ENCODE measurements at places on chromosomes 7 and 10.

- no peak for DNase-seq
Measured at GRCh38 chr7:29237489-29237888, 42.9 kb downstream of the CHN2 start.

GRCh38 chr10:29835055-29835454 lies 200.3 kb upstream of the SVIL start:
- peak; percentile 44 for DNase-seq

- peak; percentile 93 for DNase-seq
Measured at GRCh38 chr10:123930340-123931001, 38.9 kb upstream of the CPXM2 start.

- DNase-seq, result no peak
Measured at GRCh38 chr7:120876922-120877321, 19.0 kb upstream of the TSPAN12 start.

DNA sequence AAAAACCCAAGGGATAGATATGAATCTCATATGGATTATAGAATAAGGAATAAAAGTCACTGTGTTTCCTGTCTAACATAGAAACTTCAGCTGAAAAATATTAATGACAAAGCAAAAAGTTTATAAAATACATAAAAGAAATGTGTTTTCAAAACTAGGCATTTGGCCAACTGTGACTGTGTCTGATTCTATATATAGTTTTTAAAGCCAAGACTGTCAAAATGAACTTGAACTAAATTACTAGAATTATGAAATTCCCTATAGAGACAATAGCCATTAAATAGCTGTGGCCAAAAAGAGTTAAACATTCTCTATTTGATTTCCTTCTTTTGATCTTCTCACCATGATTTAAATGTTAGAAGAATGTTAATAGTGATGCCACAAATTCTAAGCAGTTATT lies 311.2 kb upstream of the SEMA3D start:
- DNase-seq, result no peak

- DNase-seq, result no peak
Measured at GRCh38 chr7:5417106-5418071, 6.2 kb downstream of the TNRC18 start.

GRCh38 chr7:80241671-80242070 lies 107.0 kb downstream of the GNAI1 start:
- no peak for DNase-seq

DNA sequence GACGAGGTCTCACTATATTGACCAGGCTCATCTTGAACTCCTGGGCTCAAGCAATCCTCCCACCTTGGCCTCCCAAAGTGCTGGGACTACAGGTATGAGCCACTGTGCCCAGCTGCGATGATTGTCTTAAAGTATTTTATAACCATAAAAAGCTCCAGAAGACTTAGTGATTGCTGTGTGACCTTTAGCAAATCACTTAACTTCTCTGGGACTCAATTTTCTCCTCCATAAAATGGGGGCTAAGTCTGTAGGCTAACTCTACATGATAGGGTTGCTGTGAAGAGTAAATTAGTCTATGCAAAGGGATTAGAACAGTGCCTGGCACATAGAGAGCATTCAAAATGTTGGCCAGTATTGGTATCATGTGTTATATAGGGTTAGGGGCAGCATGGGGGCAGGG lies 42.8 kb downstream of the PPIF start:
- no peak for DNase-seq

- peak; percentile 34 for DNase-seq
Measured at GRCh38 chr7:68980011-68980410, 618.3 kb upstream of the AUTS2 start.

DNA sequence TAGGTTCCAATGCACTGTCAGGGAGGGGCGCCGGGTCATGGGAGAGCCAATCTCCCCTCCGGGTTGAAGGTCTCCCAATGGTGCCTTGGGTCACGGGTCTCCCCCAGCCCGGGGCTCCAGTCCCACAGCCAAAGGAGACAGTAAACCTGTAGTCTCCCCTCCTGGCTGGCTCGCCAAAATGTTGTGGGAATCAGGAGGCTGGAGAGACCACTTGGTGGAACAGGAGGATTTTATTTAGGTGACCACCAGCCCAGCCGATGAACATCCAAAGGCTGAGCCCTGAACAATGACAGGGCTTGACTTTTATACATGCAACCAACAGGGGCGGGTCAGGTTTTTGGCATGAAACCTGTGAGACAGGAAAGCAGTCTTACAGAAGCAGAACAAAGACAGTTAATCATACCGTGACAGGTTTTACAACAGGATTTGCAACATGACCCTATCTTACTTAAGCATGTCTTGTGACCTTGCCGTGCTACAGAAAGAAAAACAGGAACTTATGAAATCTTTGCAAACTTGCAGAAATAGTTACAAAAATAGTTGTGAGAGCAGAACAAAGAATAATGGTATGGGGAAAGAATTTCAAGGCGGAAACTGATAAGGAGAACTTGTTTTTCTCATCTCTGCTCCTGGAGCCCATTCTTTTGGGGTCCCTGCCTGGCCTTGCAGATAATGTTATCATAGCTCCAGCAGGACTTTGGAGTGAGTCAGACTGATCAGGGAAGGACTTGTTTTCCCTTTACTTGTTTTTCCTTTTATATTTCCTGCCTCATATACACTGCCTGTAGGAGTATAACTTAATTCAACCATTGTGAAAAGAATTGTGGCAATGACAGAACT lies 7.1 kb downstream of the ERV3-1 start:
- no peak for DNase-seq

DNA sequence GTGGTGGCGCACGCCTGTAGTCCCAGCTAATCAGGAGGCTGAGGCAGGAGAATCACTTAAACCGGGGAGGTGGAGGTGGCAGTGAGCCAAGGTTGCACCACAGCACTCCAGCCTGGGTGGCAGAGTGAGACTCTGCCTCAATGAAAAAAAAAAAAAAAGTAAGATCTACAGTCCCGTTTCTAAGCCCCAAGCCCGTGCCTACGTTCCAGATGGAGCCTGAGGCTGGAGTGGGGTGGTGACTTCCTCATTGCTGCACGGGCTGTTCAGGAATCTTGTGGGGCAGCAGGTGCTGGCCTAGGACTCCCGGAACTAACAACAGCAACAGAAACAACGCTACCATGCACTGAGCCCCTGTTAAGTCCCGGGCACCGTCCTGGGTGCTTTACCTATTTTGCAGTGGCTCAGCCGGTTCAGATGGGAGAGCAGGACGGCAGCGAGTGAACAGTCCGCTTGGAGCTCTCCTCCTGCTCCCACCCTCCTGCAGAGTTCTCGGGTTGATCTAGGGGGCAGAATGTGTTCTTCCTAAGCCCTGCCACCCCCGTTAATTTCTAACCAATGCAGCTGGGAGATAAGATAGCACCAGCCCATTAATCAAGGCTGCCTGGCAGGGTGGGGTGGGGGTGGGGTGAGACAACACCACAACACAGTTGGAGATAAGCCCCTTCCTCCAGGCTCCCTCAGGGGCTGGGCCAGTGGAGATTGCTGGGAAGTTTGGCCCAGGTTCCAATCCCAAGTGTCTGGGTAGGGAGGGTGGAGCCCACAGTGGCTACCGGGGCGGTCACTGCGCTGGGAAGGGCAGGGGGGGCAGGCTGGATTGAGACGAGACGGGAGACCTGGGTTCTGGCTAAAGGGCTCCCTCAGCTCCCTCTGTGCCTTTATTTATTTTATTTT lies 17.0 kb upstream of the SFRP5 start:
- no peak for DNase-seq

- DNase-seq, result no peak
Measured at GRCh38 chr7:8177109-8177933, 84.6 kb downstream of the ICA1 start.

- DNase-seq, result no peak
Measured at GRCh38 chr7:112635742-112636141, 154.5 kb downstream of the TMEM168 start.

DNA sequence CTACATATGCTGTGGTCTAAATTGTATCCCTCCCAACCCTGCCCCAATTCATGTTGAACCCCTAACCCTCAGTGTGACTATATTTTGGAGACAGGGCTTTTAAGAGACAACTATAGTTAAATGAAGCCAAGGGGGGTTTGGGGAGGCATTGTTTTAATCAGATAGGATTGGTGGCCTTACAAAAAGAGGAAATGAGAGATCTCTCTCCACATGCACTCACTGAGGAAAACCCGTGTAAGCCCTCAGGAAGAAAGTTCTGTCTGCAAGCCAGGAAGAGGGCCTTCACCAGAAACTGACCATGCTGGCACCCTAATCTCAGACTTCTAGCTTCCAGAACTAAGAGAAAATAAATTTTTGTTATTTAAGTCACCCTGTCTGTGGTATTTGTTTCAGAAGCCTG lies 276.7 kb downstream of the KIF20B start:
- no peak for DNase-seq

DNA sequence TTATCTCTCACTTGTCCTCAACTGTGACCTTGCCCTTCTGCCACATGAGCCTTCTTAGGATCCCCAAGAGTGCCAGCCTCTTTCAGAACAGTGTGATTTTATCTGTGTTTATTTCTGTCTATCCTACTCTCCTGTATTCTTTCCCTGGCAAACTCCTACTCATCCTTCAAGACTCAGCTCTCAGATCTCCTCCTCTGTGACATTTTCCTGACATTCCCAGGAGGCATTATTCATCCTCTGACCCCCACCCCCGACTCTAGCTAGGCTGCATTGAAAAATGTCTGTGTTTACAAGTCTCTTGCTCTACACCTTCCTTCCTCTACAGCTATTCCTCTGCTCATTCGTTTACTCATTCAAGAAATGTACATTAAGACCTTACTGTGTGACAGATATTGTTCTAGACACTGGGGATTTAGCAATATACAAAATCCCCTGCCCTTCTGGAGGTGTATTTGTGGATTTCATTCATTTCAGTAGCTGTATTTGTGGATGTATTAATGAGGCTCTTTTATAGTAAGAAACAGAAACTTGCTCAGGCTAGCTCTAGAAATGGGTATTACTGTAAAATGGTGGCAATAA lies 61.4 kb upstream of the COMTD1 start:
- DNase-seq, result no peak

GRCh38 chr7:100694098-100694745 lies at the start of gene GIGYF1:
GIGYF1 (minus strand) TSS chr7:100694250; CDS start chr7:100688238, 6,012 bp downstream.
- peak; percentile 86 for DNase-seq

DNA sequence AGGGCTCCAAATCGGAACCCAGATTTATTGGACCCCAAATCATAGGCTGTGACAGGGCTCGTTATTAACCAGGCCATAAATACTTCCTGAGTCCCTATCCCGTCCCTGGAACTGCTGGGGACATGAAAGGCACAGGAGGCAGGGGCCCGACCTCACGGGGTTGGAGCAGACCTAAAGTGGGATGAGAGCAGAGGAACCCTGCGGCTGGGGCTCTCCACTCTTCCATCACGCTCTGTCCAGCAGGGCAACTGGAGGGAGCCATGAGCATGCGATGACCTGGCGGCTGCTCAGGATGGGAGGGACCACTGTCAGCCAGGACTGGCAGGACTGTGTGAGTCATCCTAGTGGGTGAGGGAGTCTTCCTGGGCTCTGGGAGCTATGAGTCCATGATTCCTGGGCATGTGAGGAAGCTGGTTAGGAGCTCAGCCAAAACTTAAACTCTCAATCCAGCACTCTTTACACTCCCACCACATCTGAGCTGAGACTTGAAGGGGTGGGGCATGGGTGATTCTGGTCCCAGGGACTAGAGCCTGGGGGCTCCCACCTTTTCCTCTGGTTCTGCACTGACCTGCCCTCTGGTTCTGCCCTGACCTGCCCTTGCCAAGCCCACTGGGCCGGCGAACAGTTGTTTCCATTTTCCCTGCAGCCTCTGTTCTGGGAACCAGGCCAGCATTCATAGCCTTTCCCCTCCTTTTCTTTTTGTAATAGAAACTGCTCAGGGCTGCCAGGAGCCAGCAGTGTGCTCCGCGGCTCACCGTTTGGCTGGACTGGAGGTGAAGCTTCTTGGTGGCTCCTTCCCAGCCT lies 47.1 kb downstream of the SYPL1 start:
- peak; percentile 97 for DNase-seq

DNA sequence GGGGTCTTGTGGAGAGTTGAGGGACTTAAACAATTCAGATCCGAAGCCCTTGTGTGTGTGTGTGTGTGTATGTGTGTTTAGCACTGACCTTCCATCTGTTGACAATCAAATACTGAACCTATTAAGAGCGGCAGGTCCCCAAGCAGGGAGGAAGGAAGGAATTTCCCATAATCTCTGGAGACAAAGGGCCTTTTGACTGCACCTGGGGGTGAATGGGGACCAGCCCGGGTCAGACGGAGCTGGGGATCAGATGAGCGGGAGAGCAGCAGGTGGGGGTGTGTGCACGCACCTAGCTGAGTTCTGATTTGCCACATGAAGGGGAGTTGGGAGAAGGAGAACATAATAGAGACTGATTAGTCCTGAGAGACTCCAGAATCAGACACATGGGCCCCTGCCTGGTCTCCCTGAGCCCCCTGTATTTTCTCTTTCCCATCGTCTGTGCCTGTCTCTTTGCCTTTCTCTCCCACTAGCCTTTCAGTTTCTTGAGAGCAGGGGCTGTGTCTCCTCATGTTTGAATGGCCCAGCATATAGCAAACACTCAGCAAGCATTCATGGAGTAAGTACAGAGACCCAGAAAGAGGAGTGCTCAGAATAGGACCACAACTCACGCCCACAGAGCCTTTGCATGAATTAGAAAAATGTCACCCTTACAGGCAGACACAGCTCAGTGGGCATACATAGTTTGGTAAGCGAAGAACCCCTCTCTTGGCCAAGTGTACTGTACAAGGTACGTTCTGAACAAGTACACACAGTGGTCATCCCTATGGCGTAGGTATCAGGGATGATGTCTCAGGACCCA lies 288.3 kb upstream of the HABP2 start:
- no peak for DNase-seq

DNA sequence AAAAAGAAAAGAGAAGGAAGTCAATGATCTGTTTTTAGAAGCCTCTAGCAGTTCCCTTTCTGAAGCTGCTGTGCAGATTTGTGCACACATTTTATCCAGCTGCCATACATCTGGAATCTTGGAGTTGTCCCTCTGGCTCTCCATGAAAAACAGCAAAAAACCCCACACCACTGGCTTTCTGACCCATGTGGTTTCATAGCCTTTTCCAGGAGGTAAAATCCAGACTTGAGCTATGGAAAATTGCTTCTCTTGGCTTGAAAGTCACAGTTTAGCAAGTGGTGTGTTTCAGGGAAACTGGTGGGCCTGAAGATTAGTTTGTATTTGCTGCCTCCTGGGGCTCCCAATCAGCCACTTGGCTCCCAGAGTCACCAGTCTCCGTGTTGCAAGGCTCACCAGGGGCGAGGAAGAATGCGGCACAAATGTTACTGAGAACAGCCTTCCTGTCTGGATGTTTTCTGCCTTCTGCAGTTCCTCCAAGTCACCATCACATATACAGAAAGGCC lies 50.1 kb upstream of the ADRB1 start:
- peak; percentile 52 for DNase-seq

GRCh38 chr7:43362652-43363034 lies 220.3 kb upstream of the STK17A start:
- DNase-seq, result peak; percentile 23

Measured in AG08395 (cell line).